ENCODE measurements at places on chromosomes 16 and 17.

GRCh38 chr16:85978291-85978775 is 79.4 kb downstream of the IRF8 start:
- no peak for DNase-seq

- peak; percentile 58 for DNase-seq
These were observed 18.8 kb upstream of the ASGR2 start for GRCh38 chr17:7133424-7133823.

DNA sequence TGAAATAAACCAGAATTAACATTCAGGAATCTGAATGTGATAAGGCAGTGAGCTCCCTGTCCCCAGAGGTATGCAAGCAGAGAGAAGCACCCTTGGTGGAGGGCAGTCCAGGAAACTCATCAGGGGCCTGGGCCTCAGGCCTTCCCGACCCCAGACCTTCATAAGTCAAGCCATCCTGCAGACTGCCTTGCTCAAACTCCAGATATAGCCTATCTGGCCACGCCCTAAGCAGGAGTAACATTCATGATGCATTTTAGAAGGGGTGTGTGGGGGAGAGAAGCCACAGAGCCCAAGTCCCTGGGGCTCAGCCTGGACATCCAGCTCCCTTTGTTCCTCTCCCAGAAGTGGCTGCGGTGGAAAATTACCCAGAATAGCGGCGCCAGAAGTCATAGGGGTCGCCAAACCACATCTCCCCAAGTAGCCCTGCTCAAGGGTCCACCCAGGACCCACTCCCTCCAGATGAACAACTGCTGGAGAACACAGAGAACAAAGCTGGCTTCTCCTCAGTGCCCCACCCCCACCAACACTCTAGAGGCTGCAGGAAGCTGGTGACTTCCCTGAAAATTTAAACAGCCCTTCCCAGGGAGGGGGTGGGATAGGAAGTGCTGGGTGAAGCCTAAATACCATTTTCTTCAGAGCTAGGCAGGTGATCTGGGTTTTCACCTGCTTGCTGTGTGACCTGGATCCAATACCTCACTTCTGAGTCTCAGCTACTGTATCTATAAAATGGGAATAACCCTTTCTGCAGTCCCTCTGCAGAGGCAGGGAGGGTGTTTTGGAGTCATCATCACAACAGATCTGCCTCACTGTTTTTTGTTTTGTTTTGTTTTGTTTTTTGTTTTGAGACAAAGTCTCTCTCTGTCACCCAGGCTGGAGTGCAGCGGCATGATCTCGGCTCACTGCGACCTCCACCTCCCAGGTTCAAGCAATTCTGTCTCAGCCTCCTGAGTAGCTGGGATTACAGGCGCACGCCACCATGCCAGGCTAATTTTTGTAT is 1.5 kb upstream of the SREBF1 start:
- DNase-seq = no peak

DNA sequence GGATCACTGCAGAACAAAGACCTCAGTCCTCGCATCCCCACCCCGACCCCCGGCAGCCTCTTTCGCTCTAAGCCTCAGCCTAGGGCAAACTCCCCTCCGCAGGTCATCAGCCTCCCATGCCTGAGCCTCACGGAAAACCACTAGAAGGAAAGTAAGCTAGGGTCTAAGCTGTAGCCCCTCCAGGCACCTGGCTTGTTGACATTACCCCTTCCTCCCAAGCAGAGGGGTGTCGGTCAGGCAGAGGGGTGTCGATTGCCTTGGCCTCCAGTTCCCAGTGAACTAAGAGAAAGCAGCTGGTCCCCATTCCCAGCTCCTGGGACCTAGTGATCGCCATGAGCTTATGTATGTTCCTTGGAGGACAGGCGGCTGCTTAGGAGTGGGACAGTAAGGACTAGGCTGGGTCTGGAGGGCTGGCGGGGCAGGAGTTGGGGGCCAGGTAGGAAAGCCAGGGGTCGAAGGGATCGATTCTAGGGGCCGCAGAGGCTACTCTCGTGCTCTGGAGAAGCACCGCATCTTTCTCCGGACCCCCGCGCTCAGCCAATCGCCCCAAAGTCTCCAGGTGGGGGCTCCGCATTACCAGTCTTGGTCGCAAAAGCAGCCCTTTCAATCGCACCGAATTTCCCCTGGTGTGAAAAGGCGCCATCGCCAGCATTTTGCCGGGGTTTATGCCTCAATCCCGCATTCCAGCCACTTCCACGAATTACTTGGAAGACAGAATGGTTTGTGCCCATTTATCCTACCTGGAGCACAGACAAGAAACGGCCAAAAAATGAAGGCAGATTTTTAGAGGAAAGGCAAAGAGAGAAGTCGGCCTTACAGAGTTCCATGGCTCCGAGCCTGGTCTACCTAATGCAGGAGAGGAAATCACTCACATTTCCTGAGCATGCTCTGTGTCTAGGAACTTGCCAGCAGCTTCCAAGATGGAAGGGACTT is 21.3 kb upstream of the HOXB13 start:
- DNase-seq = no peak

DNA sequence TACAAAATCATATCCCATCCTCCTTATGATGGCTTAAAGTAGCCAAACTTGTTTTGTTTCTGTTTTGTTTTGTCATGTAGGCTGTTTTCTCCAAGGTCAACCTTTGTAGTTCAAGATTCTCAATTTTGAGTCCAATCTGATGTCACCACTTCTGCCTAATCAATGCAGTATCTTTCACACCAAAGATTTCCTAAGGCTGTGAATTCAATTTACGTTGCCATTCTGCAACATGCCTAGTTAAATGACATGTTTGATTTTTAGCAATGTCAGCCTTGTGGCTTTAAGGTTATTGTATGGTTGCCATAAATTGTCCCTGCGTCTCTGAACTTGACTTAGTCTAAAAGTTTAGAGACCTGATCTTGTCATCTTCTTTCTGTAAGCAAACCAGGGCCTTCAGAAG is 20.4 kb downstream of the ZNF213 start:
- DNase-seq = no peak

GRCh38 chr16:28211758-28212531 is at the start of gene XPO6:
Gene XPO6, minus strand, starts transcription at chr16:28211965. Its CDS starts 597 bp downstream, at chr16:28211368.
- DNase-seq = peak; percentile 99

GRCh38 chr17:38729886-38730525 is at the start of gene CISD3:
Gene CISD3, plus strand, starts transcription at chr17:38730341. Its CDS starts 18 bp downstream, at chr17:38730359.
- peak; percentile 95 for DNase-seq

GRCh38 chr16:23317266-23317661 is 15.2 kb downstream of the SCNN1B start:
- no peak for DNase-seq

- DNase-seq = no peak
These were observed 80.8 kb upstream of the METRNL start for GRCh38 chr17:82998637-82999036.

DNA sequence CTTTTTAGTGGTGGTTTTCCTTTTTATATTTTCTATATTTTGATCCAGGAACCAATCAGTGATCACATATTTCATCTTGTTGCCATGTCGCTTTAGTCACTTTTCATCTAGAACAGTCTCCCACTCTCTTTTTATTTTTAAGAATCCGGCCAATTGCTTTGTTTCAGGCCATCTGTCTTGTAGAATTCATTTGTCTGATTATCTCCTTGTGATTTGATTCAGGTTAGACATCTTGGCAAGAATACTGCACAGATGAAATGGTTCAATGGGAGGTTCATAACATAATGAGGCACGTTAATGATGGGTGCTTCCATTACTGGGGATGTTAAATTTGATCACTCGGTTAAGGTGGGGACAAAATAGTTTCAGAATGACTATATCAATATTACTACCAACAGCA is 49.1 kb downstream of the NUP88 start:
- no peak for DNase-seq

- DNase-seq = peak; percentile 52
These were observed 2.7 kb upstream of the LASP1NB start for GRCh38 chr17:38922538-38923297.

DNA sequence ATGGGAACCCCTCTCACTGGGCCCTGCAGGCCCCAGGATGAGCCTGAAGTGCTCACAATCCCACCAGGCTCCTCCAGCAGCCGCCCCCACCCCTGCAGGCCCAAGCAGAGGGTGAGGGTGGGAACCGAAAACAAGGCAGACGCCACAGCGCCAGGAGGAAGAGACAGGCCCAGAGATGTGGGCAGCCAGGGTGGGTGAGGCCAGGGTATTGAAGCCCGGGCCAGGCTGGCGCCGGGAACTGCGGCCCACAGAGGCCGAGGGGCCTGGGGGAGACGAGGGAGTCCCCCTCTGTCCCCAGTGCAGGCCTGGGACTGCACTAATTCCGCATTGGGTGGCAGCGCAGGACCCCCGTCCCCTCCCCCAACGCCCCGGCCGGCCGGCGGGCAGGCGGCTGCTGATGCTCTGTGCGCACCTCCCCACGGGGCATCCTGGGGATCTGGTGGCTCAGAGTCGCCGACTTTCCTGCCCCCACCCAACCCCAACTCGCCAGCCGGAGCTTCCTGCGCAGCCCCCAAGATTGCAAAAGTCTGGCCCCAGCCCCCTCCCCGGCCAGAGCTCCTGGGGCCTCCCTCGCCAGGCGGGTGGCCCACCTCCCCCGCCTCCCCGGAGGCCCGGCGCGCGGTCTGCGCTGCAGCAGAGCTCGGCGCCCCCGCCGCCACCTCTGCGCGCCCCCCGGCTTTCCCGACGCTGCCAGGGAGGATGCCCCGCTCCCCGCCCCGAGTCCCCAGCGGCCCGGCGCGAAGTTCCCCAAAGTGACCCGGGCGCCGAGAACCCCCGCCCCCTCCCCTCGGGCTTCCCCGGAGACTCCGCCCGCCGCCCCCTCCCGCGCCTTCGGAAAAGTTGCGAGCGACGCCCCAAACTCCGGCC is 107.8 kb downstream of the ENGASE start:
- DNase-seq = no peak

DNA sequence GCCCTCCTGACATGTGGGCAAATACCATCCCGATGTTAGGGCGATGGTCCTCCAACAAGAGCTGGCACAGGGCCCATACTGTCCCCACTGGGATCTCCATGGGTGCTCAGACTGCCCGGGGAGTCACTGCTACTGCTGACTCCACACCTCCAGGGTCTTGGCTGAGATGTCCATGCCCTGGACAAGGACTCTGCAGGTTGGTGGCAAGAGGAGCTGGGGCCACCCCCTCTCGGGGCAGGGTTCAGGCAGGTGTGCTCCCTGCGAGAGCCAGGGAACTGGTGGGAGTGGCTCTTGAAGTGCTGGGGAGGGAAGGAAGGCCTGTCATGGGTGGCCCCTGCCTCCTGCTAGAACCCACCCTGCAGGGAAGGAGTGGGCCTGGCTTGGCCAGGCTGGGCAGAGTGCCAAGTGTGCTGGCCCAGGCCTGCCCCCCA is 6.4 kb downstream of the CASKIN2 start:
- DNase-seq = no peak

GRCh38 chr17:72862276-72862999 is 230.1 kb downstream of the SLC39A11 start:
- DNase-seq = no peak

- DNase-seq = no peak
These were observed 18.6 kb downstream of the FOXN1 start for GRCh38 chr17:28524476-28525424.

DNA sequence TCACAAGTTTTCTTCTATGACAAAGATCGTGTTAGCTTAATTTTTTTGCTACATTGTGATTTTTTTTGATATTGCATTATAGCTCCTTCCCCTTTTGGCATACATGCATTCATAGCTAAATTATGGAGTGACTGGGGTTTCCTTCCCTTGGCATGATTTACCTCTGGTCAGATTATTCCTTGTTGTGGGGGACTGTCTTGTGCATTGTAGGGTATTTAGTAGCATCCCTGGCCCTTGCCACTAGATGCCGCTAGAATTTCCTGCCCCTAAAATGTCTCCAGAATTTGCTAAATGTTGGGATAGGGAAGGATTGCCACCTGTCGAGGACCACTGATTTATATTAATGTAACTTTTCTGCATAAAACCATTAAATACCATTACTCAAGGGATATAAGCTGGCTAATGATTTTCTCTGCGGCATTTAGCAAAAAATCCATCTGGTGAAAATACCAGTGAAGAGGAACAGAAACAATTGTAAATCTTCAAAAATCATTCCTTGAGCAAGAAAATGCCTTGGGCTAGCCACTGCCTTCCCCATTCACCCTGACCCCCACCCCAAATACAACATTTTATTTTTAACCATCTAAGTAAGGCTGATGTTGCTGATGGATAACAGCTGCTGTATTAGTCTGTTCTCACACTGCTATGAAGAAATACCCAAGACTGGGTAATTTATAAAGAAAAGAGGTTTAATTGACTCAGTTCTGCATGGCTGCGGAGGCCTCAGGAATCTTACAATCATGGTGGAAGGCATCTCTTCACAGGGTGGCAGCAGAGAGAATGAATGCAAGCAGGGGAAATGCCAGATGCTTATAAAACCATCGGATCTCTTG is 195.2 kb downstream of the MAP2K6 start:
- no peak for DNase-seq

GRCh38 chr16:11870399-11870798 is 19.1 kb upstream of the RSL1D1 start:
- no peak for DNase-seq

DNA sequence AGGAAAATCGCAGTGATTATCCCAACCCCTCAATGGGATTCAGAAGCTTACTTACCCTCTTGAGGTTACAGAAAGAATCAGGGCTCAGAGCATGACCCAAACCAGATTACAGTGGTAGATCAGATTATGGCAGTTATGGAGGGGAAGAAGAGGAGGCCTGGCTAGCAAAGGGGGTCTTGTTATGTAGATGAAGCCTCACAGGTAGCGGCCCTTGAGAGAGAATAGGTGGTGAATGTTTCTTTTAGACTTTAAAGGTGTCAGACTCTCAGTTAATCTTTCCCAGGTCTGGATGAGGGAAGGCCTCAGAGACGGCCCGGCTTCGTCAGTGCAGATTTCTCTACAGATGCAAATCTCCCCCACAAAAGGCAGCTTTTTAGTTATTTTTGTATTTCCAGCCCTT is 15.6 kb downstream of the RNF112 start:
- DNase-seq = no peak

DNA sequence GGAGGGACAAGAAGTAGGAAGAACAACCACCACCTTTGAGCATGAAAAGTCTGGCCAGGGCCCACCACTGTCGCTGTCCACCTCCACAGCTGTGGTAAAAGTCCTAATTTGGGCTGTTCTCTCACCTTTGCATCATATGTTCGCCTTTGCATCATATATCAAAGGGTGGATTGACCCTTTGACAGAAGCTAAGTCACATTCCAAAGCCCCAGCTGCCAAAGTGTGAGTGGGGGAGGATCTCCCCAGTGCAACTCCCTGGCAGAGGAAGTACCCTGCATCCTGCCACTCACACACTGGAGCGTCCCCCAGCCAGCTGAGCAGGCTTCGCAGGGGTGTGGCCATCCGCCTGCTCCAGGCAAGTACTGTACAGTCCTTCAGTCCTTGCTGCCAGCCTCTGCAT is 12.7 kb upstream of the SPECC1 start:
- DNase-seq = no peak

DNA sequence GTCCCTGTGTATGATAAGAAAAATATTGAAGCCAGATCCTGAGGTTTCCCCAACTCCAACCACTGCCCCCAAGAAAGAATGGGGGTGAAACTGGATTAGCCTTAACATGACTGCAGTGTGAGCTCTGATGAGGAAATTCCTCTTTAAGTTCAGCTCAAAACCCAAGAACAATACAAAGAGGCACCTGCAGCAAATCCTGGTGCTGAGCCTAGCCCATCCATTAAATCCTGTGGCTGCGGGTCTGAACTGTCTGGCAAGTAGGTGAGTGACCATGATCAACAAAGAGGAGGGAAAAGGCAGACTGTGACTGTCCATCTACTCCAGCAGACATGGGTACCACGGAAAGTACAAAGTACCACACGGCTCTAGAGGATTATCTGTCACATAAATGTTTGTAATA is 64.2 kb downstream of the CREBBP start:
- DNase-seq = no peak
